ENCODE measurements at places on chromosomes 2 and 18.

GRCh38 chr2:219354582-219354981 is 22.0 kb upstream of the RESP18 start:
- DNase-seq, result no peak

- DNase-seq, result no peak
Measured at GRCh38 chr2:28401948-28402550, 9.4 kb downstream of the FOSL2 start.

DNA sequence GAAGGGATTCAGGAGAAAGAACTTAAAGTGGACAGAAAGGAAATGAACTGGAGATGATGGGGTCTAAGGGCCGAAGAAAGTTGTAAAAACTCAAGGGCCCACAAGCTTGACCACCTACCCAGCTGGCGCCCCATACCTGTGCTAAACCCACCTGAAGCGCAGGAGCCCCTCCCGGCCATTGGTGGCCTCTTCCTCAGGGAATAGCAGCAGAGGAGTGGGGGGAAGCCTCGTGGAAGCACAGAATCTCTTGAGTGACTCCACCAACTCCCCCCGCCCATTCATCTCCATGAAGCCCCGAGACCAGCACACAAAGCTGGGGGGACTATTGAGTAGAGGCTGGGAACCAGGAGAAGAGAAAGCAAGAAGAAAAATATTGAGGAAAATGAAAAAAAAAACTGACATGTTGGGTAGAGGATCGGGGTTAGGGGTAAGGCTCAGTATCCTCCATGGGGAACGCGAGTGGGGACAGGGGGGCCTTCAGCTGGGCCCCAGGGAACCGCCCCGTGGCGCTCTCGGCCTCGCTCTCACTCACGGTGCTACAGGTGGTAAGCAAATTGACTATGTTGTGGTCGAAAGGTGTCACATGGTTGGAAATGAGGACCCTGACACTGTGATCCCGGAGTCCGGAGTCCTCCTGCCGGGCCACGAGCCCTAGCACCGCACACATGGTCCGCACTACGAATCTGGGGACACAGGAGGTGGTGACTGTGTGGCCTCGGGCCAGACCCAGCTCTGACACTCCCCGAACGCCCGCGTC is 728 bp downstream of the AUP1 start:
- no peak for DNase-seq

DNA sequence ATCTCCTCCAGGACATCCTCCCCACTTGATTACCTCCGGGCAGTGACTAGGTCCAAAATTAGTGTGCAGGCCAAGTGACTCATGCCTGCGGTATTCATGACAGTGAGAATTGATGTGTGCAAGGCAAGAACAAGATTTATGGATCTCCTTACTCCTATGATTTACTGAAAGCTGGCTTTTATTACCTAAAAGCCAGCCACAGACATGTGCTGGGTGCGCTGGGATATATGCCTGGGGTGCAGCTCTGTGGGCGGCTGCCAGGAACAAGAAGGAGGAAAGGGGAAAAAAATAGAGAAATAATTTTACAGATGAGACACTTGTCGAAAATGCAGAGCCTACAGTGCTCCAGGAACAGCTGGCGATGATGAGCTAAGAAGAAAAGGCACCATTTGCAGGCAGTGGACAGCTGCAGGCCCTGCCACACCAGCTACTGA is 359.3 kb downstream of the CMPK2 start:
- no peak for DNase-seq

DNA sequence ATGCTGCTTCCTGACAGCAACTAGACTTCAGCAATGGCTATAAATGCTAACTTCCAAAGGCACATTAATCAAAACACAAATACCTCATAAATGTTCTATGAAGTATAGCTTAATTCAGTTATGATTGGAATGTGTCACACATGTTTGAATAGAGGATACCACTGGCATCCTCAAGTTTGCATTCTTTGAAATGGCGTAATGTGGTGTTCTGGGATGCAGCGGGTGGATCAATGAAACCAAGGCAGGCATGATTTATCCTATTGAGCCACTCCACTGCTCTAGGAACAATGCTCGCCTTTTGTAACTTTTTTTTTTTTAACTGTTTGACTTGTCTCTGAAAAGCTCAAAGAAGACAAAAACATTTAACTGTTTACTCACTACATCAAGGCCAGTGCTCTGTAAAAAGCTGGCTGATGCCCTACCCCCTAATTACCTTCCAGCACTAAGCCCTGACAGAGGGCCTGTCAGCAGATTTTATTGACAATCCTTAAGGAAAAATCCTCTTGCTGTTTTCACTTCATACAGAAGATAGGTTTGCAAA is 278.8 kb upstream of the SESTD1 start:
- DNase-seq, result no peak

DNA sequence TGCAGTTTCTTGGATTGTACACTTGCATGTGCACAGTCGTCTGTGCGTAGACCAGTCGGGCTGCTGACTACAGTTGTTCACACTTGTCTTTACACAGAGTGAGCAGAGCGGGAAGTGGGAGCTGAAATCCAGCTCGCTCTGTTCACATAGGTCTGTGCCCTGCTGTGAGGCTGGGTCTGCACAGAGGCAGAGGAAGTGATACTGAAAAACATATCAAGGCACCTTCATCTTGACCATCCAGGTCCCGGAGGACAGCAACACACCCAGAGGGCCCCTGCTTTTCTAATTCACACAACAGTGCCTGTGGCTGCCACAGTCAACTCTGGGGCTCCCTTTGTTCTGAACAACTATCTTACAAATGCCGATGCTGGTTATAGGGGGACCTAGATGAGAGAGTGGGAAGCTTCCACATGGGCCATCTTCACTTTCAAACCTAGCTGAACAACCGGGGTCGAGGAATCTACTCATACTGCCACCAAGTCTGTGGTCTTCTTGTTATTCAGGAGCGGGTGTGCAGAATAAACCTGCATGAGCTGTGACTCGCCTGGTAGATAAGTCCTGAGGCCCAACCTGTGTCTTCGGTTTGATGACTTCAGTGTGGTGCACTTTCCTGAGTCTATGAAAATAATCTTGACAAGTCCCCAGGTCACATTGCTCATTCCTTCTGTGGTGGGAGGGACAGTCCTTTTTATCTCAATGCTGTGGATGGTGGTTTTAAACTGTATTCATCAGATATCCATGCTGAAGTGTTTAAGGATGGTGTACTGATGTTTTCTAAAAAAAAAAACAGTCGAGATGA is 3.5 kb upstream of the ADNP2 start:
- DNase-seq, result no peak

- DNase-seq, result no peak
Measured at GRCh38 chr2:50347358-50348044, 684.4 kb downstream of the NRXN1 start.

DNA sequence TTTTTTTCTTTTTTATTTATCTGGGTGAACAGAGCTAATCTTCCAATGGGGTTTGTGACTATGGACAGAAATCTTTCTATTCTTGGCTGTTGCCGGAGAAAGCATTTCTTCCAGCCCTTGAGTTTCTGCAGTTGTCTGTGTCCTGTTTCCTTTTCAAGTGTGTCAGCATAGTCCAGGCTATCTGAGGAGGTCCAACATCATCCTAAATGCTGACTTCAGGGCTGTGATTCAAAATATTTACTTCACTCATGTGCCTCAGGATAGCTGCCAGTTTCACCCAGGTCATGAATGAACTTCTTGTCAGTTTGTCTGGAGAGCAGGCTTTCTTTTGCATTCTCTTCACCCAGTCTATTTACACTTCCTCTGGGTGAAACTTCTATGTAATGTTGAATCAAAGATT is 27.9 kb downstream of the ITGAV start:
- no peak for DNase-seq

DNA sequence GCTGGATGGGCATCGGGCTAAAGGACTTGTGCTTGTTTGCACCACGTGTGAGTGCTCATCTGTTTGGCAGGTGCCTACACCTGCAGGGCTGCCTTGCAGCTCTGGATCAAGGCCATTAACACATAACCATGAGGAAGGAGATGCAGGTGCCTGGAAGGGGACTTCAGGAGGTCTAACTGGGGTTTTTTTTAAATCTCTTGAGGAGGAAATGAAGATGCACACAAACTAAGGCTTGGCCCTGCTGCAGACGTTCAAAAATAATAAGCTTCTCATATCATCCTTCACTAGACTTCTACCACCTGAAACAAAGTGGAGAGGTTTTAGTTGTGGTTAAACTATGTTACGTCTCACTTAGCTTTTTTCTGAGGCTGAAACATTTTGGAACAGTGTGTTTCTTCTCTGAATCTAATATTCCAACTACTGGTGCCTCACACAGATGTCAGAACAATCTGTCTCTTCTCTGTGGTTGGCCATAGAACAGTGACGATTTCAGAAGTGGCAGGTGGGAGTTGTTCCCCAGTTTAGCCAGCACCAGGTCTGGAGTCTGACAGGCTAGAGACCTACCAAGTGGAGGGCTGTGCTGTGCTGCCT is 36.5 kb downstream of the BCL2L11 start:
- DNase-seq, result no peak

DNA sequence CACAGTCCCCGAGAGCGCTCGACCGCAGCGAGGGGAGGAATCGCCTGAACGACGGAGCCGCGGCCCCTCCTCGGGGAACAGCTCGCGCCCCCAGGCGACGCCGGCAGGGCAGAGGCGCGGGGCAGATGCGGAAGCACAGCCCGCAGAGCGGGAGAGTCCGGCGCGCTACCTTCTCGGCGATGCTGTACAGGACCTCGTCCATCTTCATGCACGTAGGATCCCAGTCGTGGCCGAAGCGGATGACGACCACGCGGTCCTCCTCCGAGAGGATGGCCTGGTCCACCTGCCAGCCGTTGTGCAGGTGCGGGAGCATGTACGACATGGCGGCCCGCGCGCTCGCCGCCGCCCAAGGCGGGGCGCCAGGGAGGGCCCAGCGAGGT is 302 bp downstream of the TXNL4A start:
- peak; percentile 36 for DNase-seq

DNA sequence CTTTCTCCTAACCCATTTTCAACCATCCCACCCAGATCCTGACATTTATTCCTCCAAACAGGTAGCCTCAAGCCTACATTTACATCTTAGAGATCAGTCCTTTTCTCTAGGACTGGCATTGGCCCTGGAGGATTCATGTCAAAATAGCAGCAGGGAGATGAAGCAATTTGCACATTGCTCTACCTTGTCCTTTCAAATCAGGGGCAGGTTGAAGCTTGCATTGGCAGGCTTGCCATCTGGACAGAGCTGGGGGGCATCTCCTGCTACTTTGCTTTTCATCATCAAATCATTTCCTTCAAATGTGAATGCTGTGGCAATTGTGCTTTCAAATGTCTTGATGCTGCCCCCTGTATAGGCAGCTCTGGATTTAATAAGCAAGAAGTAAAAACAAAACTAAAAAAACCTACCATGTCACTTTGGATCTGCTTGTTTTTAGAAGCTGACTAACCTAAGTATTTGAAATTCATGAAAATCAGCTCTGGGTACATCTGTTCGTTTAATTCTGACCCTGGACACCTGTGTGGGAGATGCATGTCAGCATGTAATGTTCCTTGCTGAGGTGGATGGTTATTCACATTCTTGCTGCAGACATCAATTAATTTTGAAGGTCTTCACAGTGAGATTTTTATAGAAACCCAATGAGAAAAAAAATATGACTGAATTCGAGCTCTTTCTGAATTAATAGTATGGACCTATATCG is 47.9 kb downstream of the KIF5C start:
- DNase-seq, result no peak

- DNase-seq, result no peak
Measured at GRCh38 chr18:62170857-62171256, 16.0 kb downstream of the PIGN start.

DNA sequence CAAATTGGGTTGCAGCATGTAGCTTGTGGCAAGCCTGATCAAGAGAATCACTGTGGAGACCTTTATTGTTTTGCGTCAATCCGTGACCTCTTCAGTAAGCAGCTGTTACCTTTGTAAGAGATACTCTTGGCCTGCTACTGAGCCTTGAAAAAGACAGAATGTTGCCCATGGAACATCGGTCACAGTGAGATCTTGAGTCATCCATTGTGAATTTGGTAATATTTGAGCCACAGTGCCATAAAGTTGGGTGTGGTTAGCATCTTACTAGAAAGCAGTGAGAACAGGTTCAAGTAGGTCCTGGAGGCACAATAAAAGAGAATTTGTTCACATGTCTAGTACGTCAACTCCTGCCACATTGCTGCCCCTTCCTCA is 12.7 kb upstream of the EFR3B start:
- DNase-seq, result no peak

DNA sequence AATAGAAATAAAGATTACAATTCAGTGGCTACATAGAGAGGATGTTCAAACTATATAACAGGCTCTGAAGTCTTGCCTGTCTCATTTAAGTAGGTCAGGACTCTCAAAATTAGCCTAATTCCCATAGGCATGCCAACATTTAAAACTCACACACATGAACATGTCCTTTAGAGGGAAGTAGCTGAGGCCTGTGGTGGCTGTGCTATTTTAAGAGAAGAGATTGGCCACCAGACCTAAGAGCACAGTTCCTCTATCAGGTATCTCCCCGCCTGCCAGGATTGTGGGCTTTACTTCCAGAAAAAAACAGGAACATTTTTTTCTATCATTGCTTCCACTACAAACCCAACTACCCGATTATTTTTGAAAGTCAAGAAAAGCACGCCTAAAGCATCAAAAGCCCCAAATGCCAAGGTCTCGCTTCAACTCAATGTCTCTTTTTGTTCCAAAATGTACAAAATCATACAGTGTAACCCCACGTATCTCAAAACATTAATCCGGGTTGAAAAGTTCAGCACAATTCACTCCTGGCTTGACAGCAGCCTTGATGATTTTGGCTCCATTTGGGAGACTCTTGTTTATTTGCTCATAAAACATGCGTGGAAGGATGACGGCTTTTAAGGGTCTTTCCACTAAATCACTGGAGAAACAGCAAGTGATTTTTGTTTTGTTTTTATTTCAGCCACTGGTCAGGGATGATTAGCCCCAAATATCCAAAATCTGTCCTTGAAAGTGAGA is 15.3 kb downstream of the FHL2 start:
- DNase-seq, result no peak

DNA sequence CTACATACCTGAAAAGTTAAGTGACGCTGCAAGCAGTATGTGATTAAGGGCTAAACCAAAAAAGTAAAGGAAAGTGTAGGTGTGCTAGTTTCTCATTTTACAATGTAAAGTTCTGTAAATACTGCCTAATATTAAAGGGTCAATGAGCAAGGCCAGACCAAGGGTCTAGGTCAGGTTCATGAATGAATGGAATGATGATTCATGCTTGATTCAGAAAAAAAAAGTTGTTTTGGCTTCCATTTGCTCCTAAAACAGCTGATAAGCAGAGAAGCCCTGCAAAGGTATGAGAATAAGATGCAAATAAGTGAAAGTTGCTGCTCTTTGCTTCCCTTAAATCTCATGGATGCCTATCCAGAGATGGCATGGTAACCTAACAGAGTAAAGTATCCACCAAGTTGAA is 61.3 kb downstream of the PTRHD1 start:
- no peak for DNase-seq

- no peak for DNase-seq
Measured at GRCh38 chr2:45746888-45747287, 95.4 kb downstream of the PRKCE start.

Measured in stimulated activated CD8-positive, alpha-beta memory T cell treated with anti-CD3 and anti-CD28 coated beads, Interleukin-15, amount 100 ng/mL, for 24 hours (primary cell).